ENCODE measurements at places on chromosomes 16 and 17.

DNA sequence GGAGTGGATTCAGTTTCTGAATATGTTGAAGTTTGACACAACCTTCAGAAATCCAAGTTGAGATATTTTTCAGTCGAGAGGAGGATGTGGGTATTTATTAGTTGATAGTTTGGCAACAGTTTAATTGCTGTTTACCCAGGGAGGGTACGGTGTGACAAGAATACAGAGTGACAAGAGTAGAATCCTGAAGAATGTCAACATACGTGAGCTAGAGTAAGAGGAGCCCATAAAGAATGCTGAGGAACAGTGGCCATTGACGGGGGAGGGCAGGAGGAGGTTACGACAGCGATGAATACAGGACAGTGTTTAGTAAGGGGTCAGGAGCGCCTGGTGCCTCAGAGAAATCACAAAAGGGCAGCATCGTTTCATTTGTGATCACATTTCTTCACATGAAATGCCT, 76.5 kb downstream of the AATF start:
- no peak for DNase-seq

DNA sequence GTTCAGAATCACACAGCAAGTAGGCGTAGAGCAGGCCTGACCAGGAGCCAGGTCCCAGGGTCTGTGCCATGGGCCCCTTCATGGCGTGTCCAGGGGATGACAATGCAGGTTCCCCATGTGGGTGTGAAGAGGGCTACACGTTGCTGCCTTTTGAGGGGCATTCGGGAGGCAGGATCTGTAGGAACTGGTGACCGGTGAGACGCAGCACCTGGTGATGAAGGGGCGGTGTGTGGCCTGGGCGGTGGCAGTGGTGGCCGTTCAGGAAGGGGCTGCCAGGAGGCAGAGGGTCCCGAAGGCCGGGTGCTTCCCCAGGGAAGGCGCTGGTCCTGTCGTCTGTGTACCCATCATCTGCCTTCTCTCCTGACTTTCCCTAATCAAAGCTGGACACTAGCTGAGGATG, 34.6 kb downstream of the ZNF750 start:
- DNase-seq = no peak

DNA sequence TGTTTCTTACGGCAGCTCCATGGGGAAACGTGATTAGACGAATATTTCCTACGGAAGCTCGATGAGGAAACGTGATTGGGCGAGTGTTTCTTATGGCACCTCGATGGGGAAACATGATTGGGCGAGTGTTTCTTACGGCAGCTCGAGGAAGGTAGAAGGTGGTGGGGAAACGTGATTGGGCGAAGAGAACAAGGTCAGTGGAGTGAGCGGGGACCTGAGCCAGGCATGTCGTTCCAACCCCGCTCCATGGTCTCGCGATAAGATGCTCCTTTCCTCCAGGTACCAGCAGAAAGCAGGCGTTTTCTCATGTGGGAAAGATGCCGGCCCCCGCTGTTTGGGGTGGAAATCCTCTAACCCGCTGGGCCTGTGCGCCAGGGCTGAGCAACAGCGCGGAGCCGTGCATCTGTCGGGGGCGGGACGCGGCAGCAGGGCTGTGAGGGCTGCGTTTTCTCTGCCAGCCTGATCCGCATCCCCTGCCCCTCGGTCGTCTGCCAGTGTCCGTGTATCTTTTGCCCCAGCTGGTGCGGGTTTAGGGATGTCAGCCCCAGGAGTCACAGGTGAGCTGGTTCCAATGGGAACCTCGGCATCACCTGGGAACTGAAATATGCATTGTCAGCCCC, 25.6 kb upstream of the DOC2B start:
- DNase-seq = no peak

- no peak for DNase-seq
Observed at GRCh38 chr16:25372716-25373115, 115.1 kb upstream of the ZKSCAN2 start.

DNA sequence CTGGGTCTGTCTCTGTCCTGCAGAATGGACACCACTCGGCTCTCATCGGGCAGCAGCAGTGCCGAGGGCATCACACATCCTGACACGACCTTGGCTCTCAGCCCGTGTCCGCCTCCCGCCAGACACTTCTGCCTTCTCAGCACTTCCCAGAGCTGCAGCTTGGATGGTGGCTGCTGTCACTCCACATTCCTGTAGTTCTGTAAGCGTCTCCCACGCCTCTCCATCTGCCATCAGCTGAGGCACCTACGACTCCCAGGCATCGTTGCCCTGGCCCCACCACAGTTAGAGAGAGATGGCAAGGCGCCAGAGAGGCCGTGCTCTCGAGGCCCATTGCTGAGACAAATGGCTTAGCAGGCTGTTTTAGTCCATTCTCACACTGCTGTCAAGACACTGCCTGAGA, 195.9 kb upstream of the CHMP6 start:
- DNase-seq = no peak

- DNase-seq = no peak
Observed at GRCh38 chr17:77691216-77692085, 267.1 kb upstream of the TNRC6C start.

DNA sequence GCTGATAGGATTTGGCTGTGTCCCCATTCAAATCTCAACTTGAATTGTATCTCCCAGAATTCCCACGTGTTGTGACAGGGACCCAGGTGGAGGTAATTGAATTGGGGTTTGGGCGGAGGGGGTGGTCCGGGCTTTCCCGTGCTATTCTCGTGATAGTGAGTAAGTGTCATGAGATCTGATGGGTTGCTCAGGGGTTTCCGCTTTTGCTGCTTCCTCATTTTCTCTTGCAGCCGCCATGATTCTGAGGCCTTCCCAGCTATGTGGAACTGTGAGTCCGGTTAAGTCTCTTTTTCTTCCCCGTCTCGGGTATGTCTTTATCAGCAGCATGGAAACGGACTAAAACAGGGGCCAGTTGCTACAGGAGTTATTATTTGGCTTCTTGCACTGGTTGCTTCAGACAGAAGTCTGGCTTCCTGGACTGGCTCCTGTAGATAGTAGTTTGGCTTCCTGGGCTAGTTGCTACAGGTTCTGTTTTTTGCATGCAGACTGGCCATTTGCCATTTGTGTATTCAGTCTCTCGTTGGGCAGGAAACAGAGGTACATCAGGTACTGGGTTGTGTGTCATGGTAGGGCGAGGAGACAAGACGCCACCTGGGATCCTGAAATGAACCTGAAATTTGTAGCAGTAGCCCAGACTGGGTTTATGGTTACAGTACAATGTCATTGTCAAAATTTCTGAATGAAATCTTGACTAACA, 32.6 kb downstream of the CNTNAP4 start:
- DNase-seq = no peak

GRCh38 chr17:60914078-60914477, 236.4 kb downstream of the BCAS3 start:
- DNase-seq = no peak

DNA sequence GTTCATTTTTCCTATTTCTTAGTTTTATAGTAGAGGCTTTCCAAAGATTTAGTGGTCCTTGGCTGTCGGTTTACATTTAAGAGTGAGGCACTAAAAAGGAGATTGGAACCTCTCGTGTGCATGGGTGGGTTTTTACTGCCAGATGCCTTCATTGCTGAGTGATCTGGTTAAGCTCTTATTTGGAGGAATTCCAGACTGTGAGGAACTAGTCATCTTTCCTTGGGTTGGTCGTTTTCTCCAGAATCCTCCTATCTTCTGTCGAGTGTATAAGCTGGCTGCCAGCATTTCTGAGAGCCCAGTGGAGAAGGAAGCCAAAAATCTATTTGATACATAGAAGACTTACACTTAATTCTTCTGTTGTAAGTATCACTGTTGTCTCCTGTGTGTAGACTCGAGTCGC, 22.6 kb downstream of the IST1 start:
- DNase-seq = no peak

DNA sequence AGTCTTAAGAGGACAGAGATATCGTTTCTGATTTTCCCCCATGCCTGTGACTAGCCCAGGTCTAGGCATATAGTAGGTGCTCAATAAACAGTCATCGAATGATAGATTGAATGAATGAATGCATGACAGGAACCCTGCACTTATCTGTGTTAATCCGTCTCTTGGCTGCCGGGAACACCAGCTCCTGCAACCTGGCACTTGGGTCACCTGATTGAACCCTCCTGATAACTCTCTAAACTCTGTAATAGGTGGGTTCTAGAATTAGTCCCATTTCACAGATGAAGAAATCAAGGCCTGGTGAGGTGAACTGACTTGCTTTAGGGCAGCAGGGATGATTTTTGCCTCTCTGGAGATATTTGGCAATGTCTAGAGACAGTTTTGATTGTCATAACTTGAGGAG, 43.7 kb downstream of the ABCC1 start:
- no peak for DNase-seq

GRCh38 chr16:85365120-85365519, 248.0 kb upstream of the GSE1 start:
- DNase-seq = no peak

DNA sequence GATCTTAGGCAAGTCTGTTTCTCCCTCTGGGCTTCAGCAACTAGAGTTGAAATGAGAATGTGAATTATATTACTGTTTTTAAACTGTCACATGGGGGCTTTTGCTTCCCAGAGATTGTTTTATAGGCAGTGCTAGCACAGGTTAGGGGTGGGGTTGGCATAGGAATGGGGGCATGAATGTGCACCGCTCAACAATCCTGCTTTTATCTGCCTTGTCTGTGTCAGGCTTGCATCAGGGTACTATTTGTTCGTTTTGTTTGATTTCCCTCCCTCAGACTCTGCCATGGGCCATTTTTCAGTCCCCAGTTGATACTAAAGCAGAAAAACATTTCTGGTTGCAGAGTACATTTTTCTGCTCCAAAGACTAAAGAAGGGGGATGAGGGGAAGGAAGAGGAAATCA, 34.6 kb upstream of the IRX6 start:
- no peak for DNase-seq

GRCh38 chr17:36151891-36152638, 24.4 kb downstream of the TBC1D3B start:
- no peak for DNase-seq

DNA sequence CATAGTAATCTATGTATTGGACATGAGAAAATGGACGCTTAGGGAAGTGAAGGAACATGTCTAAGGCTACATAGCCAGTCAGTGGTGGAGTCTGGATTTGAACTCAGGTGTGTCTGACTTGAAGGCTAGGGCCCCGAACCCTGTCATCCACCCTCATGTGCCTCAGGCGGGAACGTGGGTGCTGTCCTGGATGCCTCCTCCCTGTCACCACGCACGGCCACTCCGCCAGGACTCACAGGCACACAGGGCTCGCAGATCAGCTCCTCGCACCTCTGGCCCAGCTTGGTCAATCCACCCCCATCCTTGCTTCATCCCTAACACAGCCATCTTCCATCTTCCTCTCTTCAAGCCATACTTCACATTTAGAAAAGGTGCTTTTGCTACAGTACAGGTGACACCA, 154.7 kb downstream of the KCNJ12 start:
- no peak for DNase-seq

DNA sequence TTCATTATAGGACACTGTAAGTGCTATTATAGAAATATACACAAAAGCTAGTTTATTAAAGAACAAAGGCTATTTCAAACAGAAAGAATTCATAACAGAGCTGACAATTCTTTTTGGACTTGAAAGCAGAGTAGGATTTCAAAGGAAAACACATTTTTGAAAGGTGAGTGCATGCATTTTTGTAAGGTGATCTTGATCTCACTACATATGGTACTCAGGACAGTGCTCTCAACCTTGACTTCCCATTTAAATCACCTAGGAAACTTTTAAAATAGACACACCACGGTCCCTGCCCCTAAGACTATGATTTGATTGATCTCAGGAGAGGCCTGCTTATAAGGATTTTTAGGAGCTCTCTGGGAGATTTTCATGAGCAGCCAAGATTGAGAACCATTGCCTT, 1362.0 kb downstream of the CDH8 start:
- no peak for DNase-seq

DNA sequence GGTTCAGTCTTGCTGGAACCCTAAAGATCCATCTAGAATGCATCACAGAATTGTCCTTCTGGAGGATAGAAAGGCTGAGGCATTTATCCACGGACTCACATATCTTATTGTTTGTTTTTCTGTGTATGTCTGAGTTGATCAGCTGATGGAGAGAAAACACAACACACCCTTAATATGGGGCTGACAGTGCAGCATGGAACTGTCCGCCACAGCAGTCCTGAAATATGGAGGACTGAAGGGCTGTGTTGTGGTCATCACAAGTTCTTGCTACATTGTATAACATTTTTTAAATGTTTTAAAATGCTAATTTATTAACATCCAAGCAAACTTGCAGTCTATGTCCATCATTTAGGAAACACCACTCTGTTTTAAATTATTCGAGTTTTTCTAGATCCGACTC, 448.9 kb upstream of the ERCC4 start:
- DNase-seq = no peak

DNA sequence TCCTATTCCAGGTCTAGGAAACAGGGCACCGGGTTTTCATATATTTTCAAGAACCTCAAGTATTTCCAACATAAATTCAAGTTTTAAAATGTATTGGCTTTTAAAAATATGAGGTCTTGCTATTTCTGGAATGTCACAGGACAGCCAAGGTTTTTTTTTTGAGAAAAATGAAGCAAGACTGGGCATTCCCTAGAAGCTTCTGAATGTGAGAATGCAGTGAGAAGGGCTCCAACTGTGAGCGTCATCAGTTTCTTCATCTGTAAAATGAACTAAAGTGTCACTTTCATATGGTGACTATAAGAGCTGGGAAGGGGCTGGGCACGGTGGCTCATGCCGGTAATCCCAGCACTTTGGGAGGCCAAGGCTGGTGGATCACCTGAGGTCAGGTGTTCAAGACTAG, 455.8 kb upstream of the MAF start:
- DNase-seq = no peak

DNA sequence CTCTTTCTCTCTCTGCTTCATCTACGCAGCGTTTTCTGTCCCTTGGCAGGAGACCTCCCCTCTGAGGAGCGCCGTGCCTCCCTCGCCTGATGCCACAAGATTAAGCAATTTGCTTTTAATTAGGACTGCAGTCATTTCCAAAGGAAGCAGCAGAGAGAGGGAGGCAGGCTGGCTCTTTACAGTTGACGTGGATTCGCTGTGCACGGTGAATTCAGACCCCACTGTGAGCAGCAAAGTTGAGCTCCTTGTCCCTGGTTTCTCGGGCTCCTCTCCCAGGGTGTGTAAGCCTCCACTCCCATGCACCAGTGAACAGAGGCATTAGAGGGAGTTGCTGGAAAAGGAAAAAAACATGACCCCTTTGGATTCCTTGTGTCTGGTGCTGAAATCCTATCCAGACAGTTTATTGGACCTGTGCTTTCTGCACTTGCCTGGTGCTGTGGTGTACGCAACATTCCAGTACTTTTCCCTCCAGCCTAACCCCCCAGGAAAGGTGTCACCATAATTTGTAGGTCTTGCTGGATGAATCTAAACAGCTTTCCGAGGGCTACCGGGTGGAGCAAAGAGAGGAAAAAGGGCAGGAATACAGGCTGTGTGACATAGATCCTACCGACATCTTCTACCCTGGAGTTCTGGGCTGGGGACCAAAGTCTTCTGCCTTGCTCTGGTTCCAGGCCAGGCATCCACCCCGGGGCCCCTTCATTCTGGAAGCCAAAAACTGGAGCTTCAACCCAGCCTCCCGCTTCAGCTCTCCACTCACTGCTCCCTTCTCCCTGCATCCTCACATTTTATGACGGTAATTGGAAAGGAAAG, 171.0 kb downstream of the MAF start:
- no peak for DNase-seq

- no peak for DNase-seq
Observed at GRCh38 chr16:46885960-46886763, 2.0 kb downstream of the GPT2 start.
